Stimulated activated CD8-positive, alpha-beta memory T cell treated with anti-CD3 and anti-CD28 coated beads, Interleukin-4, amount 100 ng/mL, for 48 hours (primary cell): ENCODE measurements at places on chromosomes 7 and 10.

DNA sequence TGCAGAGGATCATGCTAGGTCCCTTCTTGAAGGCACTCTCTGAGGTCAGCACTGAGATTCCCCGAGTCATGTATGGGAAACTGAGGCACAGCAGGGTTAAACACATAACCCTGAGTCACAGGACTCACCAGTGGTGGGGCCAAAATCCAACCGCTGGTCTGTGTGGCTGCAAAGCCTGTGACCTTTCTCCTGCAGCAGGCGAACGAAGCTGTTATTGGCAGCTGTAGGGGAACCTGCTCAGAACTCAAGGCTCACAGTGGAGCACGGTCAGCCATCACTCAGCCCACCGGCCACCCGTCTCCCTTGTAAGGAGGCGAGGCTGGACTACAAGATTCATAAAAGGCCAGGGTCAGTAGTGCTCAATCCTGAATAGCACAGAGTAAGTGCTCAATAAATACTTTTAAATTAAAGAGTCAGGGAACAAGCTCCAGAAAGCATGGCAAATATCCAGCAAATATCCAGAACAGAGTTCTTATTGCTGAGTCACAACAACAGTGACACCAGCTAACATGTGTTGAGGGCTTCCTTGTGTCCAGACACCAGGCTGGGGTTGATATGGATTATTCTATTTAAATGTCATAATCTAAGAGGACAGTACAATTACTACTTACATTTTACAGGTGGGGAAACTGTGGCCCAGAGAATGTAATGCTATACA, 34.9 kb downstream of the CHST15 start:
- no peak for DNase-seq

DNA sequence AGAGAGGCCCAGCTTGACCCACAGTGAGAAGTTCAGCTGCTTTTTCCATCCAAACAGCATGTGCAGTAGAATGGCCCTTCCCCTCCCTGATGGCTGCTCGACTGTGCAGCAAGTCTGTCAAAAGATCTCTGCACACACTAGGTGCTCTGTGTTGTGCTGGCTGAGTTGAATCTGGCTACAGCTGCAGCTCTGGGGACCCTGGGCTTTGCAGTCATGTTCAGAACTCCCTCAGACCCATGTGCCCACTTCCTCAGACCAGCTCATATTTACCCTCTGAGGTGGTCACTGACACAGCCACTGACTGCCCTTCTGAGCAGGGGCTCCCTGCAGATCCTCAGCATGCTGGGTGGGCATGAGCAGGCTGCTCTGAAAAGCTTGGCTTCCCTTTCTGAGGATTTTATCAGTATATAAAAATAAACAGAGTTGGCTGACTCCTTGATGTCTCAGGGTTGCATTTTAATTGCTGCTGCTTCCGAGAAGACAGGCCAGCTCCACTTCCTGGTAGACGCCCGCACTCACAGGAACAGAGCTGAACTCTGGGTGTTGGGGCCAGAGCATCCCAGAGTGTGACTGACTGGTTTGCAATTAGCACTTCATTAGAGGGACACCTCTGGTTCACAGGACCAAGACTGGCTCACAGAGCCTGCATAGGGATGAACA, 507.9 kb downstream of the RPS24 start:
- no peak for DNase-seq

- DNase-seq: no peak
Measured at GRCh38 chr7:15494711-15495110, 67.1 kb downstream of the AGMO start.

DNA sequence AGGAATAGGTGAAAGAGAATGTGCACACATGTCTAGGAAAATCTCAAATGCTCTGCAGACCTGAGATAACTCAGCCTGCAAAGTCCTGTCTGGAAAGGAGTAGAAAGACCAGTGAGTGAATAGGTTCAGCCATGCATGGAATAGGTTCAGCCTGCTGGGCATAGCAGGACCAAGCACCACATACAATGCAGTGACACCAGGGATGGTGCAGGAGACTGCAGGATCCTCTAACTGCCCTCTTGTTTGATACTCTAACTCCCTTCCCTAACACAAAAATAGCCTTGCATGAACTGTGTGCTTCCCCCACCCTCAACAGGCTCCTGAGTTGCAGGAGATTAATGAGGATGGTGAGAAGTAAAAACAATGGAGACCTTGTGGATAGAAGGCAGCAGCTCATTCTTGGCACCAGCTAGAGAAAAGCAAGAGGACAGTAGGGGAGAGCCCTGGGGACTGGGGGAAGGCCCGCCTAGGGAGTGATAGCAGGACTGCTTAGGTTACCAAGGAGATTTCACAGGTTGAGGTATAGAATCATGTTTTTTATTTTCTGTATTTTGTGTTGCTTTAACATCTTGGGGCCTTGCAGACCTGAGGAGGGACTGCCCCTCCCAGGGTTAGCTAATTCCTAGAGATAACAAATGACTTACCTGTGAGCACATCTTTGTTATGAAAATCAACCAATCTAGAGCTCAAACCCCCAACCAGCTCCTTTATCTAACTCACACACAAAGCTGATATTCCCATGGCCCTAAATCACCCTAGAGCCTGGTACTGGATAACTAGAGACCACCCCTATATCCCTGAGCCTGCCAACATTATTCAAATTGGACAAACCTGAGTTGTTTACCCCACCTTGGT, 187.8 kb downstream of the PLPP4 start:
- DNase-seq: no peak

DNA sequence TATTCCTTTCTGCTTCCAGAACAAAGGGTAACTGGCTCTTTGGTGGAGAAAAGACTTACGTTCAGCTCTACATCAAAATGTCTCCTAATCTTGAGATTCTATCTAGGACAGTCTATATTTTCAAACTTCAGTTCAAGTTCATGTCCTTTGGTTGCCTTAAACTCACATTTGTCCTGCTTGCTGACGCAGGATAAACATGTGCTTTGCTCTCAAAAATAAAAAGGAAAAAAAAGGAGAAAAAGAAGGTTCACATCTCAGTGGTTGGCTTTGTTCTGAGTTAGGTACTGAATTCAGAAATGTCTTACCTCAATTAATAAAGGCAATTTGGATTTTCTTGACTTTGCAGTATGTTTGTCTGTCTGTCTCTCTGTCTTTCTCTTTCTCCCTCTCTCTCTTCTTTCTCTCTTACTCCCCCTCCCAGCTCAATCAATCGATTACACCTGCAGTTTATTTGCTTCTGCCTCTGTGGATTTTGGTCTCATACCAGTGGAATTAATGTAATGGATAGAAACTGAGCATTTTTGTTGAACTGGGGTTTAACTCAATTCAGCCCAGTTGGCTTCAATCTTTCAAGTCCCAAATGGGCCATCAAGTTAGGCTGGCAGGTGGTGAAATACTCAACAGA, 72.2 kb upstream of the ADRB1 start:
- no peak for DNase-seq
